Neuronal stem cell (in vitro differentiated cells): ENCODE measurements at places on chromosomes 1 and 21.

DNA sequence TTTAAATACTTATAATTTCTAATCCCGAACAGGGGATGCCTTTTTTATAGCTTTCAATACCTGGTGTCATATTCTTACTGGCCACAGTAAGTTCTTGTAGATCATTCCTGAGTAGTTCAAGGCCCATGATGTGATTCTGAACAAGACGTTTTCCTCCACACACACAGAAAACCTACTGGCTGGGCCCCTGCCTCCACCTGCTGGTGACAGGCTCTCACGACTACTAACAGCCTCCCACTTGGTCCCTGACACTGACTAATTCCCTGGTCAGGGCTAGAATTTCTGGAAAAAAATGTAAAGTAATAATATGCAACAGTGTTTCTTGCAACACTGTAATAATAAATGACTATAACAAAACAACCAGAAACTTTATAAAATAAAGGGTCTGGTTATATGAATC lies 50.4 kb upstream of the RIPK4 start:
- peak; percentile 32 for DNase-seq

DNA sequence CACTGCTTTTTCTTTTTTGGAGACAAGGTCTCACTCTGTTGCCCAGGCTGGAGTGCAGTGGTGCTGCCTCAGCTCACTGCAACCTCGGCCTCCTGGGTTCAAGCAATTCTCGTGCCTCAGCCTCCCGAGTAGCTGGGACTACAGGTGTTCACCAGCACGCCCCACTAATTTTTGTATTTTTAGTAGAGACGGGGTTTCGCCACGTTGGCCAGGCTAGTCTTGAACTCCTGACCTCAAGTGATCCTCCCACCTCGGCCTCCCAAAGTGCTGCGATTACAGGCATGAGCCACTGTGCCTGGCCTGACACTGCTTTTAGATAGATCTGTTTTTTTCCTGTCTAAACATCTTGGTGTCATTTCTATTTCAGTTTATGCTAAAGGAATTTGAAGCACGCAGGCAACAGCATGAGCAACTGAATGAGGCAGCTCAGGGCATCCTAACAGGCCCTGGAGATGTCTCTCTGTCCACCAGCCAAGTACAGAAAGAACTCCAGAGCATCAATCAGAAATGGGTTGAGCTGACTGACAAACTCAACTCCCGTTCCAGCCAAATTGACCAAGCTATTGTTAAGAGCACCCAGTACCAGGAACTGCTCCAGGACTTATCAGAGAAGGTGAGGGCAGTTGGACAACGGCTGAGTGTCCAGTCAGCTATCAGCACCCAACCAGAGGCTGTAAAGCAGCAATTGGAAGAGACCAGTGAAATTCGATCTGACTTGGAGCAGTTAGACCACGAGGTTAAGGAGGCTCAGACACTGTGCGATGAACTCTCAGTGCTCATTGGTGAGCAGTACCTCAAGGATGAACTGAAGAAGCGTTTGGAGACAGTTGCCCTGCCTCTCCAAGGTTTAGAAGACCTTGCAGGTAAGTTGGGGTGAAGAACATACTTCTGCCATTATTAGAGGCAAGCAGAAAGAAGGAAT lies 106.1 kb upstream of the BMP8A start:
- no peak for DNase-seq

DNA sequence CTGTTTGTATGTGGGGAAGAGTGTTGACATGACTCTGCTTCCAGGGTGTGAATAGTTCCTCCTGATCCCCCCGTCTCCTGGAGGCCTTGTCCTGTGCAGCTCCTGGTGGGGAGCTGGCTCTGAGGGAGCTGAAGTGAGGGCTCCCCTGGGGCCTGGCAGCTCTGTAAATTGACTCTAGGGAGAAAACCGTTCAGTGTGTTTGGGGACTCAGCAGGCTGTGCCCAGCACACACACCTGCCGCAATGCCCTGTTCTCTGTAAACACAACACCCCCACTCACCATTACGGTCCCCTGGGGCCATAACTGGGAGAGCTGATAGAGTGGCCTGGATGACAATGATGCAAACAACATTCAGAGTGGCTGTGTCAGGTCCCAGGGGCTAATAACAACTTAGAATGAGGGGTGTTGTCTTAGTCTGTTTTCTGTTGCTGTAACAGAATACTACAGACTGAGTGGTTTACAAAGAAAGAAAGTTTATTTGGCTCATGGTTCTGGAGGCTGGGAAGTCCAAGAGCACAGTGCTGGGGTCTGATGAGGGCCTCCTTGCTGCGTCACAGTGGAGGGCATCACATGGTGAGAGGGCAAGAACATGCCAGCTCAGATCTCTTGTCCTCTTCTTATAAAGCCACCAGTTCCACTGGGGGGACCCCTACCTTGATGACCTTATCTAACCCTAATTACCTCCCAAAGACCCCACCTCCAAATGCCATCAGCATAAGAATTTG lies 15.3 kb downstream of the ADORA1 start:
- no peak for DNase-seq

DNA sequence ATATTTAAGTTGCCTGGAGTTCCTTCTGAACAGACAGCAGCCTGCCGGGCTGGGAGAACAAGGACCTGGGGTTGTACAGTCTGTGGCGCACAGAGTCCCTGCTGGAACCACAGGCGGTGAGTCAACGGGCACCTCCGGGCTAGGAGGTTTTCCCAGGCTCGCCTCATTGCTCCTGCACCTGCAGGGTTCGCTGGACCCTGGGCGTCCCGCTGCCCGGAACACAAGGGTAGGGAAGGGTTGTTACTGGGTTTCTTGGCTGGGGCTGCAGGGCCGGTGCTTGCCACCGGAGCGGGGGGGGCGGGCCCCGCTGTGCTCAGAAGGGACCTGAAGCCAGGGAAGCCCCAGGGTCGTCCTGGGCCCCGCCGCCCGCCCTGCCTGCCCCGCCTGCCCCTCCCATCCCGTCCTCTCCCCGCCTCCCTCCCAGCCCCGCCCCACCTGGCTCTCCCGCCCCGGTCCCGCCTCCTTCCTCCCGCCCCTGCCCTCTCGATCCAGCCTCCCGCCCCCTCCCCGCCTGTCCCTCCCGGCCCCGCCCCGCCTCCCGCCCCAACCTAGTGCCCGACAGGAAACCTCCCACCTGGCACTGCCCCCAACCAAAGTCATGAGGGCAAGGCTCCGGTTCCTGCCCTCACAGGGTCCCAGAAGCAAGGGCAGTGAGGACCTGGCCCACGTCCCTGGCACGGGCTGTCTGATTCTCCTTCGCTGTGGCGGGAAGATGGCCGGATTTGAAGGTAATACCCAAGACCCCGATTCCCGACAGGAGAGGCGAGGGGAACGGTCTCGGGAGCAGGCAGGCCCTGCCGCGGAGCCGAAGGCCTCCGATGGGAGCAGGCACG lies 6.8 kb downstream of the JMJD4 start:
- peak; percentile 62 for DNase-seq

- DNase-seq: no peak
These were observed at the start of gene DDR2 for GRCh38 chr1:162632217-162632666. Gene DDR2, plus strand, starts transcription at chr1:162632464. Its CDS starts 86,600 bp downstream, at chr1:162719064.

GRCh38 chr1:46800742-46801141 lies 1.9 kb downstream of the CYP4B1 start:
- DNase-seq: no peak

DNA sequence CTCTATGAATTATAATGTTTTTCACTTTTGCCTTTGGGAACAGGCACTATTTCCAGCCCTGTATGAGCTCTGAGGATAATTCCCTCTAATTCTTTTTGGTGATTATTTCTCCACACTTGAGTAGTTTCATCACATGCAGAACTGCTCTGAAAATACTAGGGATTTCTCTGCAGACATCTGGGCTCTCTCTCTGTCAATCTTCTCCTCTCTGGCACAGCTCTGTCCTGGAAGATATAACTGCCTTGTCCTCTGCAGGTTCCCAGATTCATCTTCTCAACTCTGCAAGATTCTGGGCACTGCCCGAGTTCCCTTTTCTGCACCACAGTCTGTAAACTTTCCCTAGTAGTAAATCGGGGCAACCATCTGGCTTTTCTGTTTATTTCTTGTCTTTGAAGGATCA lies 131.3 kb upstream of the FMN2 start:
- DNase-seq: no peak

GRCh38 chr1:76281306-76281705 lies 206.8 kb downstream of the ST6GALNAC3 start:
- no peak for DNase-seq

DNA sequence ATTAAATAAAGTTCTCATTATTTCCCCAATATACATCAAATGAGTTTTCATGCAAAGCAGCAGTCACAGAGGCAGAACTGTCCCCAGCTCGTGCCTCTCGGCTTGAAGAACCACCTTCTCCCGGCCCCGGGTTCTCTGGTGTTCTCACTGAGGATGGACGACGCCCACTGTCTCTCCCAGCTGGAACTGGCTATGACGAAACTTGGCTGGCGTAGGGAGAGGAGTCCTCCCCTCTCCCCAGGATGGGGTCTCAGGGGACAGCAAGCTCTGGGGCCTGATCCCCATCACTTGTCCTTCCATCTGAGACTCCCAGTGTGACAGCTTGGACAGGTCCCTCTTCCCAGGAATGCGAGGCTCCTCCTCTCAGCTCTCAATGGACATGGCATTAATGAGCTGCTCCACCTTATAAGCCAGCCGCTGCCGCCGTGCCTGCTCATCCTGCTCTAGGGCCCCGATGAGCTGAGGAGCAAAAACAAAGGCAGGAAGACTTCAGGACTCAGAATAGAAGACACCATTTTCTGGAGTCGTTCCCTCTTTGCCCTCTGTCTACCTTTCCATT lies 116.0 kb upstream of the CD34 start:
- no peak for DNase-seq

GRCh38 chr21:46214478-46215340 lies 13.9 kb downstream of the LSS start:
- no peak for DNase-seq

GRCh38 chr1:228782662-228783417 lies 47.6 kb downstream of the RHOU start:
- no peak for DNase-seq

- DNase-seq: no peak
These were observed 27.1 kb downstream of the IPP start for GRCh38 chr1:45723248-45723930.

DNA sequence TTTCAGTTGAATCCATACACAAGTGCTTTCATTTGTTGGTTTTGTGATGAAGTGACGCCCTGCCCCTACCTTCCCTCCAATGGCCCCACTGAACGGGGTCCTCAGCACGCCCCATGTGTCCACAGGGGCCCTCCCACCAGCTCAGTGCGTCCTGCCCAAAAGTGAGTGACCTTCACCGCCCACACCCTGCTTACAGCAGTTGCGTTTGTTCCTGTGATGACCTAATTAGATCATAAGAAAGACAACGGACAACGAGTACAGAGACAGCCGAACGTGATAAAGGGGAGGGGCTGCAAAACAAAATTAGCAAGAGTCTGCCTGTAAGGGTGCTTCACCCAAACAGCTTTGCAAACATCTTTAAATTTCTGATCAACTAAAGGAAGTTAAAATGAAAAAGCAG lies 38.2 kb upstream of the RIPK4 start:
- no peak for DNase-seq

- DNase-seq: no peak
These were observed 30.2 kb downstream of the TTC39A start for GRCh38 chr1:51299981-51300670.

DNA sequence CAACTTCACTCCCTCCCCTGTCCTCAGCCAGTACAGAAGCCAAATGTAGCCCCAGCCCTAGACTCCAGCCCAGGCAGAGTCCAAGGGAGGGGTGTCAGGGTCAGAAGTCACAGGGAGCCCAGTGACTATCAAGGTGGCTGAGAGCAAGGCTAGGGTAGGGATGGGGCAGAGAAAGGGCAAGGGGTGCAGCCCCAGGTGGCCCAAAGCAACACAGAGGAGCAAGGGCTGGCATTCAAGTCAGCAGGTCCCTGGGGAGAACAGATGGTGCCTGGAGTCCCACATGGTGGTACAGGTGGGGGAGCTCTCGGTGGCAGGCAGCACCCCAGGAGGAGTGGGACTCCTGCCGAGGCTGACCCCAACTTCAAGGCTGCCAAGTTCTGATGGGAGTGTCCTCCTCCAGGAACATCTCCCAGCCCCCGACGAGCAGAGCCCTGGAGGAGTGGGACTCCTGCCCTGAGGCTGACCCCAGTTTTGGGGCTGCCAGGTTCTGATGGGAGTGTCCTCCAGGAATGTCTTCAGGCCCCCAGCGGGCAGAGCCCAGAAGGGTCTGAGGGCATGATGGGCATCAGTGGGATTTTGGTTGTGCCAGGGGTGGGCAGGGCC lies 3.7 kb upstream of the DVL1 start:
- DNase-seq: no peak

- DNase-seq: no peak
These were observed 21.7 kb upstream of the ANKRD13C start for GRCh38 chr1:70376196-70376595.

- DNase-seq: no peak
These were observed 31.1 kb downstream of the EEIG2 start for GRCh38 chr1:108590957-108591356.

GRCh38 chr1:61152469-61153105 lies 70.2 kb downstream of the NFIA start:
- no peak for DNase-seq

DNA sequence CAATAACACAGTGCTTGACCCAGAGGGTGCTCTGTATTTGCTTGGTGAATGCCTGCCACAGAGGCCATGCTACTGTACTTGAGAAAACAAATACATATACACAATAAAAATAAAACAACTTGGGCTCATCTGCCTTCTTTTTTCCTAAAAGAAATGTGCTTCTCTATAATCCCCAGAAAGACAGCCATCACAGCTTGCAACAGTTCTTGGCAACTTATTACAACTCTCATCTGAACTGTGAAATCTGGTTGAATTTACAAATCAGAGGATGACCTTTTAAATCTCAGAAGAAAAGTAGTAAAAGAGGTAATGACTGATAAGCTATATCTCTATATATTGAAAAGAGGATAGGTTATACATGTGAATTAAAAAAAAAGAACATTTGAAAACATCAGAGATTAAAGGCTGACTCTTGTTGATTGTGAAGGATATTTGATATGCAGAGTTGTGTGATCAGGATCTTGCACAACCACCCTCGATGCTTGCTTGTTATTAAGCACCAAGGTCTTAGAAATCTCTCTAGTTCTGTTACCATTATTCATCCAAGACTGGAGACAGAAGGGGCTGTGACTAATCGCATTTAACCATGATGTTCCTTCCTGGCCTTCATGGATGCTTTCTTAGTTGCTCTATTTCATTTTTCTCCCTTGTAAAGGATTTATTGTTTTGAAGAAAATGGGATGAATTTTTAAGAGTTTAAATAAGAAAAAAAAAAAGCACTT lies 213.4 kb downstream of the APP start:
- no peak for DNase-seq

DNA sequence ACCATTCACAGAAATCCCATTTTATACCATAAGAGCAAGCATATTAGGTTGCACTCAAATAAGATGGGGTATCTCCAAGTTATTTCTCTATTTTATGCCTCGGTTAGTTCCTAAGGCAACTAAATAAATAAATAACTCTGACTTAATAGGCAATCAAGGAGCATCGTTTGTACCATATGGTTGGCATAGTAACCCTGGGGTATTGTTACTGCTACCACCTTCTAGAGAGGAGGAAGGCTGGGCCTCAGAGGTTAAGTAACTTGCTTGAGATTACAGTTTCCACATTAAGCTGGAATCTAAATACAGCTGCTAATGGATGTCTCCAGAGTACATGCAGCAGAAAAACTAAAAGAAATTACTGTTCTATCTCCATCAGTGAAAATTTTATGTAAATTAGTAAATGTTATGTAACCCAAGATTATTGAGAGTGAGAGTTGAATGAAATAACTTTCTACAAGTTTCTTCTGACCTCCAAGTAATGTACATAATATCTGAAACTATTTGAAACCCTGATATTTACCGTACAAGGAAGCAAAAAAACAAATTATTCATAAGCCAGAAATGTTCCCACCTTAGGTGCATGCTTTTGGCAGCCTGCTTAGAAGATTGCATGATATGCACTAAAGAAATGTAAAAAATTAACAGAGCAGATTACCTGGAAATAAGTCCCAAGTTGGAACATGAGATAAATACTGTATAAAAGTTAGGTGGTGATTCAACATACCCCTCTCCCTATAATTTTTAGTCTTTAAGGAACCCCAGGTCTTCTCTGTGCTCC lies 127.0 kb downstream of the CRB1 start:
- DNase-seq: no peak
